Stimulated activated CD8-positive, alpha-beta memory T cell treated with anti-CD3 and anti-CD28 coated beads, Interleukin-4, amount 100 ng/mL, for 4 hours (primary cell): ENCODE measurements at places on chromosomes 3 and 15.

DNA sequence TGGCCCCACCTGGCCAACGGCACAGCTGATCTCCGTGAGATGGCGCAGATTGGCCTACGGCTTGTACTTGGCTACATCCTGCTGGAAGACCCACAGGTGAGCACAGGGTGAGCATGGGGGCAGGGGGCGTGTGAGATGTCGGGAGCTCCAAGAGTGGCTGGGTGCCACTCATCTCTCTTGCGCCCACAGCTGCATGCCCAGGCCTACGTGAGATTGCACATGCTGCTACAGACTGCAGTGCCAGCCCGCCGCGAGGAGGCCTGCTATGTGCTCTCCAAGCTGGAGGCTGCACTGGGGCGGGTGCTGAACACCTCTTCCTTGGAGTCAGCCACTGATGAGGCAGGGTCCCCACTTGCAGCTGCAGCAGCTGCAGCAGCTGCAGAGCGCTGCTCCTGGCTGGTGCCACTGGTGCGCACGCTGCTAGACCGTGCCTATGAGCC lies 22.3 kb downstream of the NBEAL2 start:
- no peak for DNase-seq

DNA sequence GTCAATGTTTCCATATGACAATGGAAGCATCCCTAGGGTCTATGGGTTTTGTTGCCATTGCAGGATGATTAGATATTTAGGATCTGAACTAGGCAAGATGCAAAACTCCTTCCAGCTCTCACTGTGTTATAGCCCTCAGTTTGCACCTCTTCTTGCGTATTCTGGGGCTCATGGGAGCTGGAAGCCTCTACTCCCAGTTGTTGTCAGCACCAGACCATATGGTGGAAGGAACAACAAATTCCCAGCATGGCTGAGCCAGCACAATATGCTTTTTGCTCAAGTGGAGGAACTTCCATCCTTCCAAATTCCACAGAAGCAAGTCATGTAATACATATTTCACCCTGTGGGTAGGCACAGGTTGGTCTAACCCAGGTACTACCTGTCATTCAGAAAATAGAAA lies 18.5 kb upstream of the CTXND1 start:
- DNase-seq: no peak

- no peak for DNase-seq
Observed at GRCh38 chr3:129312671-129313414, 34.2 kb downstream of the HMCES start.

- DNase-seq: no peak
Observed at GRCh38 chr3:38916706-38917105, 100.7 kb upstream of the SCN10A start.

DNA sequence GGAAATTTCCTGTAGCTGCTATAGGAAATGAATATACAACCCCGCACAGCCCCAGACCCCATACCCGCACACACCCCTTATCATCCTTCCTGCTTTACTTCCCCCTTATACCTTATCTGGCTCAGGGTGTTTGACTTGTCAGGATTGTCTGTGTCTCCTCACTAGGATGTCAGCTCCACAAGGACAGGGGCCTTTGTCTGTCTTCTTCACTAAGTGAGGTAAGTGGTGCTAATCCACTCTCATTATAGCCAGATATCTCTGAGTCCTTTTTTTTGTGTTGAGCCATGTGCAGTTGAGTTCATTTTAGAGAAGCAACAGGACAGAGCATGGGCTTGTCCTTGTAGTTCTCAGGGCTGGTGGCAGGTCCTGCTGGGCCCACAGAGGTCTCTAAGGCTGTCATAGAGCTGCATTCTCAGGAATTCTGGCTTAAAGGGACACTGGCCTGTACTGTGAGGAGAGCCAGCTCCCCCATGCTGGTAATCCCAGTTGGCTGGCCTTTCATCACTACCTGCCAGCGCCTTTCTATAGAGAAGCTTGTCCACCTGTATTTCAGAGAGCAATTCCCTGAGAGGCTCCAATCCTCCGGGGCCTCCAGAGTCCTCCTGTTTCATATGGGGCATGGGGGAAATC lies 9.0 kb downstream of the KY start:
- no peak for DNase-seq

DNA sequence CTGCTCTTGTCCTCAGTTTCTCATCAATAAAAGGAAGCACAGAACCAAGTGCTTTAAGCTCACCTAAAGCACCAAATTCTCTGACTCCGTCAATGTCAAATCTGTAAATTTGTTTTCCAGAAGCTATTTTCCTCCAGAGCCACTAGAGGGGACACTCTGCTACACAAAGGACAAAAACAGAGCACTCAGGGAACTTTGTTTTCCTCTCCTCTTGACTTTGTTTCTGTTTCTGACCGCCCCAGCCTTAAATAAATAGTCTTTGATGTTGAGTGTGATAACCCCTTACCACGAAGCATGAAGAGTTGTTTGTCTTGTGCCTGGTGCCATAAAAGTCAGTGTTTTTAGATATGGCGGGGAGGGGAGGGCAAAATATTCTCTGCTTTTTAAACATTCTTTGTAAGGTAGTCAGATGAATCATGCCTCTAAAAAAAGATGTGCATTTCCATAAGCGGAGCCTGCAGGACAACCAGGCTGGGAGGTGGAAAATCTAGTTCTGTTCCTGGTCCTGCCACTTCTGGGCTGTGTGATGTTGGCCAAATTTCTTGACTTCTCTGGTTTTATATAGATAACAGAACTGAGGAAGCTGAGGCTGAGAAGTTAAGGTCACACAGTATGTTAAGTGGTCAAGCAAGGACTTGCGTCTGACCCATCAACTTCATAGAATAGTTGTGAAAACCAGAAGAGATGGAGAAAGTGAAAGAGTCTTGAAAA lies 7.3 kb upstream of the ZBTB38 start:
- DNase-seq: no peak

DNA sequence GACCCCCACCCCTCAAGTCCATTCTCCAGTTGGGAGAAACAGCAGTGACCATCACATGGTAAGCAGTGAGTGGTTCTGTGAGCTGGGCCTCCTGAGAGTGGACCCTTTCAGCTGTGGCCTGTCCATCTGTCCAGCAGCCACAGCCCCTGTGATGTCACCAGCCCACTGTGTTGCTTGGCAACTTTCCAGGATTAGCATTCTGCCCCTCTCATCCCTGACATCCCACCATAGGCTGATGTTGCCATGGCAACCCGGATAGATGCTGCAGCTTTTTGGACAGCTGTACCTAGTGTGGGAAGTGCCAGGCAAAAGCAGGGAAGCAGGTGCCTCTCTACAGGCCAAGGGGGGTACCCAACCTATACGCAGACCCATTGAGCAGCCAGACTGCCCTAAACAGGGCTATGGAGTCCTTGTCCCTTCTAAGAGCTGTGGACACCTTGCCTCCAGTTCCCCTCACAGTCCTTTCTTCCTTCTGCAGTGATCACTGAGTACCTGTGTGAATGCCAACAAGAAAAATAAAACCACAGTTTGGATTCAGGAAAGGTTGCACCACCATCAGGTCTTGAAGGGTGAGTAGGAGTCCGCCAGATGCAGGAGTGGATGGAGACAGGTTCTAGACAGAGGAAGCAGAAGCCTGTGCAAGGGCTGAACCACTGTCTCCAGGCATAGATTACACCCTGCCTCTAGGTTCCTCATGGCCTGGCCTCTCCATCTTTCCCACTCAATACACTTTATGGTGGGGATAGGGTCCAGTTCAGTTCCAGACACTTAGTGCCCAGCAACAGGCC lies at the start of gene DNAH1:
TSS of gene DNAH1 (plus strand) at position 343 of the 788 bp plus-strand sequence. CDS start 6,124 bp downstream, outside the sequence.
- DNase-seq: no peak

DNA sequence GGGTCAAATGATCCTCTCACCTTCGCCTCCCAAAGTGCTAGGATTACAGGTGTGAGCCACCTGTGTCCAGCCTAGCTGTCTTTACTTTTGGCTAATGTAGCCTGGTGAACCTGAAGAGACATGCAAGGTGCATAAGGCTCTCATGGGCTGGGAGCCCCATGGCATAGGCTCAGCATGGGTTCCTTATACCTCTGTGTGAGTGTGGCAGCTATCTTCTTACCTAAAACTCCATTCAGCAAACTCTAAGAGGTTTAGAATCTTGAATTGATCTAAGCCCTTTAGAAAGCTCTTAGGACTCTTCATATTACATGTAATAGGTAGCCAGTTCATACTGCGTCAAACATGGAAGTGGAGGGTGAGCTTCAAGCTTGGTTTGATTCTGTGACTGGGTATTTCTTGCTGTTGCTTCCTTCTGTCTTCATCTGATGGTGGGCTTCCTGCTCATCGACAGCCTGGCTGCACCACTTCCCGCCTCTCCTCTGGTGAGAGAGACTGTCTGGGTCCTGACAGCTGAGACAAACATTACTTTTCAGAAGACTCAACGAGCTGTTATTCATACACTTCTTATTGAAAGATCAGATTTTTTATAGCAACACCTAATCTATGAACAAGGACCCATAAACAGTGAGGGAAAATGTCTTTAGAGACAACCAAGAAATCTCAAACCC lies 19.2 kb upstream of the TKT start:
- DNase-seq: no peak

DNA sequence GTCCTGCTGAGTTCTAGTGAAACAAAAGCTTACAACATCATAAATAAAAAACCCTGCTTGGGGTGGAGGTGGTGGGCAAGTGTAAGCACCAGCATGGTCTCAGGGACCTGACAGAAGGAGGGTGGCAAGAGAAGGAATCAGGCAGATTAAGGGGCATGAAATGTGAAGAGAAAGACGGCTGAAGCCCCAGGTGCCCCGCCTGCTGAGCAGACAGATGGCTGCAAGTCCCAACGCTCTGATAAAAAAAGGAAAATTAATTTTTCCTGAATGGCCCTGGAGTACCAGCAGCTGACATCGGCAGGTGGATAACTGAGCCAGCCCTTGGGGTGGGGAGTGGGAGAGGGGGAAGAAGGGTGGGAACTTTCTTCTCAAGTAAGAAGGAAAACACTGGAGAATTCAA lies 137.9 kb downstream of the XXYLT1 start:
- DNase-seq: no peak

DNA sequence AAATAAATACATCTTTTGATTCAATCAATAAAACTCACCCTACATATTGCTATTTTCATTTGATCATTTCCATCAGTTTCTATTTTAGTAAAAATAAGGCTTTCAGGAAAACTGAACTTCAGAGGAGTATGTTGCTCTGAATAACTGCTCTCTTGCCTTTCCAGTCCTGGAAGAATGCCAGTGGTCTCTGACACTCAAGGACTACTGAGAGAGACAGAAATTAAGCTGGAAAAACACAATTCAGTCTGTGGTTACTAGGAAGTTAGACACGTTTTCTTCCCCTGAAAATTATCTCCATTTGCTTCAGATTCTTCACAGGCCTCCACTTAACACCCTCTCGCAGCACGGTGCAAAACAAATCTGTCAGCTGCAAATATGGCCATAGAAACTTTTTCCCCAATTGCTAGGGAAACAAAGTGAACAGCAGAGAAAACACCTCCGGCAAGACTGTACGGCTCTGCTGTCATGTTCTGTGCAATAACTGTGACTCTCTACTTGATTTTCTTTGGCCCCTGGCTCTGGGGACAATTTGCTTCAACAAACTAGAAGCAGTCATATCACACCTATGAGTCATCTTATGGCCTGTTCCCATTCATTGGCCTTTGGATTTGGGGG lies 353.0 kb downstream of the MAGI1 start:
- DNase-seq: no peak

DNA sequence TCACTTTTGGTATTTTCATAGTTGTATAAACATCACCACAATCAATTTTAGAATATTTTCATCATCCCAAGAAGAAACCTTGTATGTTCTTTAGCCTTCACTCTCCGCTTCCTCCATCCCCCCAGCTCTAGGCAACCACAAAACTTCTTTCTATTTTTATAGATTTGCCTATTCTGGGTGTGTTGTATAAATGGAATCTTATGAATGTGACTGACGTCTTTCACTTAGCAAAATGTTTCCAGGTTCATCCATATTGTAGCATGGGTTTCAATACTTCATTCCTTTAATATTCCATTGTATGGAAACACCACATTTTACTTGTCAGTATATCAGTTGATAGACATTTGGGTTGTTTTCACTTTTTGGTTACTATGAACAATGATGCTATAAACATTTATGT lies 335.8 kb upstream of the GOLIM4 start:
- no peak for DNase-seq

DNA sequence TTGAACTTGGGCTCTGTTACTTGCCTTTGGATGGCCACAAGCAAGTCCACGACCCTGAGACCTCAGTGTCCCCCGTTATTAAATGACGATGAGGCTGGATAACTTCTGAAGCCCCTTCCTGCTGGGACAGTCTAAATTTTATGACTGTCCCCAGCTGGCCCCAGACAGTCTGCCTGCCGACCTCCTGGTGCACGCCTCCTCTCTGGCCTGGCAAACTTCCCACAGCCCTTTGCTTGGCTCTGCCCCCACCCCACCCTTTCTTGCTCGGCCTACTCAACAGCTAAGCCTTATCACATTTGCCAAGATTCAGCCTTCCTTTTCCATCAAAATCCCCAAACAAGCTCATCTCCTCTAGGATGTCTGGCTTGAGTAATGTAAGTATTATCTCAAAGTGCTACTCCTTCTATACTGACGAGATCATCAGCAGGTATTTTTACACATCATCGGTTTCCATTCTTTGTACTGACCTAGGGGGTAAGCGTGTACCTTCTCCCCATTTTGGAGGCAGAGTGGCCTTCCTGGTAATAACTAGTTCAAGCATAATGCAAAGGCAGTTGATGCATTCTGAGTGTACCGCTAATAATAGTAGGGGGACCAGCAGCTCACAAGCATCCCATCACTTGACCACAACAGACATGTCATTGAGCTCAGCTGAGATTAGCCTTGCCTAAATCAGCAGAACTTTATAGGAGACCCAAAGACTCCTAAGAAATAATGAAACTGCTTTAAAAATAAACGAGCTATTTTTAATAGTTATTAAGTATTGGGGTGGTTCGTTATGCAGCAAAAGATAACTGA lies 120.8 kb upstream of the HACD2 start:
- no peak for DNase-seq

DNA sequence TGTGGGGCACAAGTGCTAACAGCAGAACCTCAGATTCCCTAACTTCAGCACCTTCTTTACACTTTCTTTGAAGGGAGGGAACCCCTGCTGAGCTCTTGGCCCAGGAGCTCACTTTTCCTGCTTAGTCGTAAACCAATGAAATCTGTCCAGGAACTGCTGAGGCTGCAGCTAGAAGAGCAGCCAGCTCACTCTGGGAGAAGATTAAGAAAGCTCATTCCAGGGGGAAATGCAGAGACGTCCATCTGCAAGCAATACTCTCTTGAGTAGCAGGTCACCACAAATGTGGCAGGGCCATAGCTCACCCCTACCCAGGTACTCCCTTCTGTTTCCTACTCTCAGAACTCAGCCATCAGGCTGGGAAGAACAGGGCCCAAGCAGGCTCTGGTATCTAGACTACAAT lies 103.3 kb downstream of the WDR76 start:
- no peak for DNase-seq

- DNase-seq: no peak
Observed at GRCh38 chr3:25151281-25151902, 276.7 kb upstream of the RARB start.

GRCh38 chr3:85652360-85652759 lies 693.6 kb downstream of the CADM2 start:
- no peak for DNase-seq

- DNase-seq: no peak
Observed at GRCh38 chr3:150022381-150023238, 51.9 kb upstream of the PFN2 start.

DNA sequence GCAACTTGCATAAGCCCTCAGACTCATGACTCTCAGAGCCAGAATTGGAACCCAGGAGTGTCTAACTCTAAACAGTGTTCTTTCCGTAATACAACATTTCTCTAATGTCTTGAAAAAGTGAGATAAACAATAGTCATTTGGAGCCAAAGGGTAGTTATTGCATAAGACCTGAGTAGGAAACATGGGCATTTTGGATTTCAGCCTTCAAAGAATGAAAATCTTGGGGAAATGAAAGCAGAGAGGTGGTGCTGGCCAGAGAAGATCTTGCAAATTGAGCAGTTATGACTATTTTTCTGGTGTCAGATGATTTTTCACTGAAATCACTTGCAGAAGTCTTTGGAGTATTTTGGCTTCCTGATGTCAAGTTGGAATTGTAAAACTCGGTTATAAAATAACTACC lies 379.4 kb downstream of the DIPK2A start:
- no peak for DNase-seq
